Activated CD8-positive, alpha-beta memory T cell treated with anti-CD3 and anti-CD28 coated beads for 1 hour (primary cell): ENCODE measurements at places on chromosomes 4 and X.

GRCh38 chrX:99091459-99091858 is 1318.6 kb downstream of the PCDH19 start:
- DNase-seq: no peak

GRCh38 chr4:184269879-184270430 is 52.3 kb upstream of the ENPP6 start:
- no peak for DNase-seq

- DNase-seq: no peak
These were observed 16.6 kb upstream of the UGT2B17 start for GRCh38 chr4:68592673-68593072.

DNA sequence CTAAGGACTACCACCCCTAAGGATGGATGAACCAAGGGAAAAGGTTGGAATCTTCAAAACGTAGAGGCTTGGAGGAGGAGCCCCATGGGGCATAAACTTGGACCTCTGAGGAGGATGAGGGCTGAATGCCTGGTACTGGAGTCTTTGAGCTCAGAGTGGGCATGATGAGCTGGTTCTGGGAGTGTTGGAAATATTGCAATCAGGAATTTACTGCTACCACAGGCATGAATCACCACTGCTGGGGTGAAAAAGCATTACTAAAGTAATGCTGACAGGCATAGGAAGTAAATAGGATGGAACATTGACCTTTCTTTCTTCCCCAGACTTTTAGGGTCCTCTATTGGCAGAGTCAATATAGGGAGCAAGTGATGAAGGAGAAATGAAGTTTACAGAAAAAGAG is 105.8 kb upstream of the RPS6KA3 start:
- DNase-seq: no peak

GRCh38 chr4:112315446-112315845 is 18.3 kb downstream of the ALPK1 start:
- DNase-seq: no peak

- DNase-seq: no peak
These were observed 72.4 kb downstream of the DCLK2 start for GRCh38 chr4:150150629-150151062.

DNA sequence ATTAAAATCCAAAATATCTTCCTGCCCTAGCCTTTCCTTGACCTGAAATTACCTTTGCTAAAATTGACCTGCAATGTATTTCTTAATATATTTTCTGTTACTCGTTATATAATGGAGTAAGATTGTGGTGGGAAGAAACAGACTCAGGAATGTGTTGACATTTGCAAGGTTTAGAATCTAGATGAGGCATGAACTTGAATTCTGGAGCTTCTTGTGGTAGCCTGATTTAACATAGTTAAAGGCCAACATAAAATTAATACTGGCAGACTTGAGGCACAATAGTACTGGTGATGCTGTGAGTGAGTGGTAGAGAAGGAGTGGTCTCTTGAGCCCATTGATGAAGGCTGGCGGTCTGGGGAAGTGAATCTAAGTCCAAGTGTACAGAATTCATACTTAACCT is 197.9 kb upstream of the SPRY1 start:
- DNase-seq: no peak

DNA sequence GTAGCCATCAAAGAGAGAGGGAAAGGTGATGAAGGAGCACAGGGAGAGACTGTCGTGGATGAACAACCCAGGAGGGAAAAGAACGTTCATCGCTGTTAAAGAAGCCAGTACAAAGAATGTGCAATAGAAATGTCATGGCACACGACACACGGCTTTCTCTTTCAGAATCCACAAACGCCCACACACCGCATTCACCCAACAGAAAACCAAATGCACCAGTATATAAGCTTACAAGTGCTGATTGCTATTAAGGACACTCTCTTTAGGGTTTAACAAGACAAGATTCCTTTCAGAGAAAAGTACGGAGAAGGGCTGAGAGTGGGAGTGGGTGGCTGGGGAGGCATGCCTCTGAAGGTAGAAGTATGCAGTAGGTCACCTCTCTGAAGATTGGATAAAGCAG is 80.2 kb downstream of the C4orf51 start:
- no peak for DNase-seq

- DNase-seq: no peak
These were observed 173.4 kb upstream of the JADE1 start for GRCh38 chr4:128635955-128636560.

DNA sequence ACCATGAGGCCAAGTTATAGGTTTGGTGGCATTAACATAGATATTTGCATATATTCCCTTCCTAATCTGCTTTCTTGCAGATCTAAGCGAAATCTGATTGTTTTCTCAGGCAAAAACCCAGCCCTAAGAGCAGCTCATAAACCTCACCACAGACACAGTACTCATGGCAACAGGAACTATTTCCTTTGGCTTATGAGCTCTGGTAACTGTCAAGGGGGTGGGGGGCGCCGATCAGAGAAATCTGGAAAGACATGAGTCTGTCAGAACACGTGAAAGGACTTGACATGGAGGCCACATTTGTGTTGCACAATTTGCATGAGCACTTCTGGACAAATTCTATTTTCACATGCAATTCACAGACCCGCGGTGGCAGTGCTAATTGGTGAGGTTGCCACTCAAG is 83.7 kb downstream of the MGST2 start:
- no peak for DNase-seq

GRCh38 chr4:65023081-65023480 is 613.8 kb upstream of the TECRL start:
- DNase-seq: no peak

DNA sequence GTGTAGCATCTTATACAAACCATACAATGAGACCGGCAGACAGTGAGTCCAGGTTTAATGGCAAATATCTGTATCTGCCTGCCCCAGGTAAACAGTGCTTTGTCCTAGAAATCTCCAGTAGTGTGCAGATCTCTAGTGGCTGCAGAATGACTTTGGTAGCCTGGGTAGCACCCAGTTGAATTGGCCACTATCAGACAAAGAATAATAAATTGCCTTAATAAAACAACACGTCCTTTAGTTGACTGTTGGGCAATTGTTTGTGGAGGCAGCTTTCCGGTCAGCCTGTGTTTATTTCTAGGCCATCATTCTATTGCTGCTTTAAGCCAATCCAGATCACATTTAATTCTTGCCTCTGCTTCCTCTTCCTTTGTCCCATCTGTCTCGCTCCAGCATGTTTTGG is 52.5 kb downstream of the SNX25 start:
- DNase-seq: no peak

DNA sequence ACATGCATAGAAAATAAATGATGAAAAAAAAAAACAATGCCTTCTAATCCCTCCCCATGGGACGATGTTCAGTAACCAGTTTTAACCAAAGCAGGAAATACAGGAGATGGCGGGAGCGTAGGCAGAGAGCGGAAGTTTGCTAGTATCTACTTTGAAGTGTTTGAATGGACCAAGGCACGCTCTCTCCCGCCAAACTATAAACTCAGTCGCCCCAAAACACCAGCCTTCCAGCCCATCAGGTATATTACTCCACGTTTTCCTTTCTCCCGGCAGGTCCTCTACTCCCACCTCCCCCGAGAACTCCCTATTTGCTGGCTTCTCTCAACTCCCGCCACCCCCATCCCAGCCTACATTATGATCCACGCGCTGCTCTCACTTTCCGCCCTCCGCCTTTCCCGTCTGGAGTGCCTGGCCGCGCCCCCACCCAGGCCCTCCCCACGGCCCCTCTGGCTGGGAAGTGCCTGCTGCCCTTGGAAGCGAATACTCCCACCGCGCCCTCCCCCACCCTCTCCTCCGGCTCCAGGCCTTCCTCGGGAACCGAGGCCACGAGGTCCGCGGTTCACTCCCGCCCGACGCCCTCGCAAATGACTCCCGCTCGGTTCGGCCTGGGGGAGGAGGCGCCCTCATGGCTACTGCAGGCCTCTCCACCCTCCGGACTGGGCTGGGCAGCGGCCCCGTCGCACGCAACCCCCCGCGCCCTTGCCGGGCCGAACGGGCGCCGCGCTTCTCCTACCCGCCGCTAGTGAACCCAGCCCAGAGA is 723 bp downstream of the DHX15 start:
- DNase-seq: peak; percentile 2

- no peak for DNase-seq
These were observed 249.3 kb upstream of the PRKX start for GRCh38 chrX:3962511-3963311.

- no peak for DNase-seq
These were observed 147.8 kb downstream of the DEFB131A start for GRCh38 chr4:9592010-9592409.

- no peak for DNase-seq
These were observed 80.2 kb downstream of the CRMP1 start for GRCh38 chr4:5812506-5813229.

- DNase-seq: no peak
These were observed 35.1 kb upstream of the TBL1X start for GRCh38 chrX:9429767-9430166.

DNA sequence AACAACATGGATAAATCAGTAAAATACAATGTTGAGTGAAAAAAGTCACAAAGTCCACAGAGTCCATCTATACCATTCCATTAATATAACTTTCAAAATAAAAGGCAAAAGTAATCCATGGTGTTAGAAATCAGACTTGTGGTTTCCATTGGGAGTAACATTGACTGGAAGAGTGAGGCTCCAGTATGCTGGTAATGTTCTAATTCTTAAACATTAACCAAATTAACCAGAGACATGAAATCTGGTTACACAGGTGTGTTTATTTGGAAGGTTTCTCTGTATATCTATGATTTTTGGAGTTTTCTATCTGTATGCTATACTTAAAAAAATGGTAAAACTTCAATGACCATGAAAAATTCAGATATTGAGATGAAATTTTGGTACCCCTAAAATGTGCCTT is 42.6 kb downstream of the SULT1B1 start:
- no peak for DNase-seq

DNA sequence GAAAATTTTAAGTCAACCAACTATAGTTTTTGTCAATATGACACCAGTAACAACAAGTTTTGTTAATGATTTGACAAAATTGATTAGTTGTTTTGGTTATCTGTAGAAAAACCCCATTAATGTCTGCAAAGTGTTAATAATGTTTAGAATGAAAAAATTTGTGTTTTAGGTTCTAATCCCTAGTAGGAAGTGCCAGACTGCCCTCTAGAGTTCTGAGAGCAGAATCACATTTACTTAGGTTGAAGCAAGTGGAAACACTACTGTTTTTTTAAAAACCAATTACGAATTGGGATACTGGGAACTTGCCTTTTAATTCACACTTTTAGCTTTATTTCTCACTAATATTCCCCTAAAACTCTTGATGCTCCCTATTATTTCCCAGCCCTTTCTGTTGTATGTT is 101.1 kb upstream of the CYLC1 start:
- DNase-seq: no peak

DNA sequence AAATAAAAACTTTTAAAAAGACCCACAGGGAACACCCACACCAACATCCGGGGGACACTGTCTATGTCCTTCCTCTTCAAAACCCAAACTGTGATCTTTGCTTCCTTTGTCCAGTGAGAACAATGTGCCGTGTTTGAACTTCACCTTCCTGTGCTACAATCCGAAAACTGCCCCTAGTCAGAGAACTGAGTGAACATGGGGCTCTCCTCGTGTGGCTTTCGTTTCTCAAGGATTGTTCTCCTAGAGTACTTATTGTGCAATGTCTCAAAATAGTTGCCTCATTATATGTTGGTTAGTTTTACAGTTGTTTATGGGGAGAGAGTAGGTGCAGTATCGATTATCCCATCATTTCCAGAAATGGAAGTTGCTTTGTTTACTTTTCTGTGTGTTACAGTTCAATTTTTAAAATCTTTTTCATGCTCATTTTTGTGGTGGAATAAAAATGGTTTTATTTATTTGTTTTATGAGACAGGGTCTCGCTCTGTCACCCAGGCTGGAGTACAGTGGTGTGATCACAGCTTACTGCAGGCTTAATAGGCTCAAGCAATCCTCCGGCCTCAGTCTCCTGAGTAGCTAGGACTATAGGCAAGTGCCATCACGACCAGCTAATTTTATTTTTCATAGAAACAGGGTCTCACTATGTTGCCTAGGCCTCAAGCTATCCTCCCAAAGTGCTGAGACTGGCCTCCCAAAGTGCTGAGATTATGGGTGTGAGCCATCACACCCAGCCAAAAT is 29.9 kb downstream of the RBMX start:
- no peak for DNase-seq
